Right atrium auricular region (tissue), 2 donors: ENCODE measurements at places on chromosomes 2 and 18. TPM values are rescaled to one million over a fixed set of nuclear protein-coding genes. Genes with fewer than 3 reads are reported as not detected.

DNA sequence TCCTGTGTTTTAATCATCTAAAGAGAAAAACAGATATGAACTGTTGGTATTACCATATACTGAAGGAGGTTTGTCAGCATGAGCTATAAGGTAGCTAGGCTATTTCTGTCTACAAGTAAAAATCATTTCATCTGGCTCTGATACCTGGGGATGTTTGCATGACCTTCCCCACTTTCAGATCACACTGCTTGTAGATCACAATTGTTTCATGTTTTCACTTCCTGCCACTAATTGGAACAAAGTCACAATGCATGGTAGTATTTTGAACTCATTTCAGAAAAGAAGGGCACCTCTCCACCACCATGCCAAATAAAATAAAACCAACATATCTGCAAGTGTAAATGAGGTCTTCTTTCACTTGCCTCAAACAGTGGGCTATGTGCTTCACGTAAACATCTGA, 37.8 kb downstream of the NYAP2 start:
- no peak for DNase-seq

DNA sequence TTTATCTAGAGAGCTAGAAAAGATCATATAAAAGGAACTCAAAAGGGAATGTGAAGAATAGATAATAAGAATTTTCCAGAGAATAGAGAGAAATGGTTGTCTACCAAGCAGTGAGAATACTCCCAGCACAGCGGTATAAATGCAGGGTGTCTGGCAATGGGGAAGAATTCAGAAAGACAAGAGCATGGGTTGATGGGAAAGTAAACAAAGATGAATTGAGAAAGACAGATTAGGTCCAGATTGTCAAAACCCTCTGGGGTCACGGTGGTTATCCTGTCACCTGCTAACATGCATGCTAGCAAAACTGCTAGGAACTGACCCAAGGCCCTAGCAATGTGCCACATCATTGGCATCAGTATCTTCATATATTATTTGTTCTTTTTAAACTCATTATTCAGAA, 30.8 kb upstream of the C1D start:
- DNase-seq, result no peak

GRCh38 chr2:28085201-28085600, 194.7 kb downstream of the BABAM2 start:
- DNase-seq, result no peak

GRCh38 chr2:9356261-9356660, 67.1 kb downstream of the ITGB1BP1 start:
- DNase-seq, result no peak

DNA sequence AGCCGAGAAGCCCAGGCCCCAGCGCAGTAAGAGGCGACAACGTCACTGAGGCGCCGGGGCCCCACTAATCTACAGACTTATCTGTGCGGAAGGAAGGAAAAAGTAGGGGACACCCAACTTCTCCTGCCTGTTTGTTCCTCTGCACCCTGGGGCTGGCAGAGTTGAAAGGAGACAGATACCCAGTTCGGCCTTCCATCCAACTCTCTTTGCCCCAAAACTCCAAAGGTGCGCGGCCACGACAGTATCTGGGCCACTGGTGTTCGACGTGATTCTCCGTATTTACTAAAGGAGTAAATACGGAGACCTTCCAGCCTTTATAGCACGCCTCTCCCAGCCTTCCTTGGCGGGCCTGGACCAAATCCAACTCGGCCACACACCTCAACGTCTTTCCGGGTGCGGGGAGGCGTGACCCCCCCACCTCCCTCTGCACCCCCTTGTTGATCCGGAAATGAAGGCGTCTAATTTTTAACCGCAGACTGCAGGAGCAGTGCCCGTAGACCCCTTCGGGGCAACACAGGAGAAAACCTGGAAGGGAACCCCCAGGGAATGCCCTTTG, 1.6 kb downstream of the SMAD7 start:
- DNase-seq, result no peak

DNA sequence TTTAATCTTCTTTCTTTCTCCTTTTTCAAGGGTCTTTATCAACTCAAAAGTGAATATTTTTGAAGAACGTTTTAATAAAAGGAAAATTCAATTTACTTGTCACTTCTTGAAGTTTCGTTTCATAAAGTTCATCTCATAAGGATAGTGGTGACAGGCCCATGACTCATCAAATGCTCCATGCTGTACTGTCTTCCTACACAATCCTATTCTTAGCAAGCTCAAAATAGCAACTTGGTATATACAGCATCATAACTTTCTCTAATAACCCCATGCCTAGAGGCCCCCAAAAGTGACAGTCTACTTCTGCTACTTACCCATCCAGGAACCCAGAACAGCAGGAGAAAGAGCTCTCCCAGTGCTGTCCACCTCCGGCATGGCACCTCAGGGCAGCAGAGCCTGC, 7.7 kb downstream of the FBXO15 start:
- no peak for DNase-seq

The ASAP2 gene
- 13.2 TPM for total RNA-seq

The NR4A2 gene
- total RNA-seq, result 8.9 TPM
